ENCODE measurements at places on chromosomes 5 and 9. TPM values are rescaled to one million over a fixed set of nuclear protein-coding genes. Genes with fewer than 3 reads are reported as not detected.

GGTA1 gene
- 7.9 TPM for total RNA-seq

TYRP1 gene
- 0.19 TPM for total RNA-seq

UGT3A2 gene
- total RNA-seq = 6.8 TPM

ERCC8 gene
- 17.9 TPM for total RNA-seq

VCAN gene
- 15.0 TPM for total RNA-seq

NTRK2 gene
- 5.0 TPM for total RNA-seq

SHISAL2B gene
- total RNA-seq = not detected

IGFBPL1 gene
- total RNA-seq = 6.0 TPM

SLC46A2 gene
- 24.6 TPM for total RNA-seq

LCN1 gene
- 0.19 TPM for total RNA-seq

DNA sequence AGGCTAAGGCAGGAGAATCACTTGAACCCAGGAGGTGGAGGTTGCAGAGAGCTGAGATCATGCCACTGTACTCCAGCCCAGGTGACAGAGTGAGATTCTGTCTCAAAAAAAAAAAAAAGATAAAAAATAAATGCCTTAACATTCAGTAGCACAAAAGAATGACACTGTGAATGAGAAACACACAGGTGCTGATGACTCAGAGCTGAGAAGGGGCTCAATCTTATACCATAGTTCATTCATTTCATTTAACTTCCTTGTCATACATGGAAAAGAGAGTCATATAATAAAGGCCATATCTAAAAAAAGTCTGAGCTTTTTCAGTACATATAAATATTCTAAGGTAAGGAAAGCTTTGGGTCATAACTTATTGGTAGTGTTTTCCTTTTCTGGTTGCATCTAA, 40.6 kb downstream of the WWC1 start:
- no peaks in the 10 kb centered on the region for H3K4me1 ChIP-seq
- no peaks in the 10 kb centered on the region for H3K36me3 ChIP-seq
- H3K27ac ChIP-seq = no peak overlapping the region
- no peak overlapping the region for H3K4me3 ChIP-seq
- no peak for DNase-seq

DNA sequence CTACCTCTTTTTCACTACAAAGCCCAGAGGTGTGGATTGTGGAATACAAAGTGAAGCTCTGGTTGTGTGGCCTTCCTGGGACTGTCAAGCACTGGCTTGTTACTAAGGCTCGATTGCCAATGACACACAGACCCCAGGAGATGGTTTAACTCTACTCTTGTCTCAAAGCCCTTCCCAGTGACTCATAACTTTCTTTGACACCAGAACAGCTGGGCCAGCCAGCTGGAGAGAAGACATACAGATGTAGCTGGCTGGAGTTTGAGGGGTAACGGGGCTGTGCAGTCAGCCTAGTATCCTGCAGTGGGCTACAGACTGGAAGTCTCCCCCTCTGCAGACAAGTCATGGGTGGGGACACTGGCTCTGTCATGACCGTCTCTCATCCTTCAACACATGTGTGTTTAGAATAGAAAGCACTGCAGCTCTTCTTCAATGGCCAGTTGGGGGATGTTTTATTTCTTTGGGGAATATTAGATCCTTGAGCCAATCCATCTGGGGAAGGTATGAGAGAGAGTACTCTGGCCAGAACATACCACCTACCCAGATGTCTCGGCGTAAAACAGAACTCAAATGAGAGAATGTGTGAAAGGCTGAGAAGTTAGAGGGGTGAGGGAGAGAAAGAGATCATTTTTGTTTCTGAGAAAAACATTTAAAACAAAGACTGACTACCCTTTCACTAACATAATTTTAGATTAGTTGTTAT, 53.3 kb downstream of the SEMA6A start:
- DNase-seq = no peak
- H3K36me3 ChIP-seq = no peaks in the 10 kb centered on the region
- H3K27ac ChIP-seq = no peak overlapping the region
- no peak overlapping the region for H3K4me3 ChIP-seq
- no peaks in the 10 kb centered on the region for H3K27me3 ChIP-seq
- H3K4me1 ChIP-seq = no peaks in the 10 kb centered on the region

DNA sequence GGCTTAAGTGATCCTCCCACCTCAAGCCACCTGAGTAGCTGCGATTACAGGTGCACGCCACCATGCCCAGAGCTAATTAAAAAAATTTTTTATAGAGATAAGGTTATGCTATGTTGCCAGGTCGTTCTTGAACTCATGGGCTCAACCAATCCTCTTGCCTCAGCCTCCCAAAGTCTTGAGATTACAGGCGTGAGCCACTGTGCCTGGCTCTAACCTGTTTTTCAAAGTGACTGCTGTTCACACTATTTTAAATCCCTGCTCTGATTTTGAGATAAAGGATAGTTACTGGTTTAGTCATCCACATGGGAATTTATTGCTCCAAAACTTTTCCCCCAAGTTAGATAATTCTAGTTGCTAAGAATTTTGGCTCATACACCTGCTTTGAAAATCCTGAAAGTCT, 48.2 kb upstream of the MTMR12 start:
- no peaks in the 10 kb centered on the region for H3K4me1 ChIP-seq
- DNase-seq = no peak
- H3K27me3 ChIP-seq = no peaks in the 10 kb centered on the region
- H3K27ac ChIP-seq = no peak overlapping the region
- no peak overlapping the region for H3K4me3 ChIP-seq

GRCh38 chr5:95664204-95664786, 17.7 kb downstream of the RFESD start:
- H3K36me3 ChIP-seq = no peaks in the 10 kb centered on the region
- H3K27ac ChIP-seq = no peak overlapping the region
- H3K27me3 ChIP-seq = no peaks in the 10 kb centered on the region
- H3K4me3 ChIP-seq = no peak overlapping the region
- DNase-seq = no peak

DNA sequence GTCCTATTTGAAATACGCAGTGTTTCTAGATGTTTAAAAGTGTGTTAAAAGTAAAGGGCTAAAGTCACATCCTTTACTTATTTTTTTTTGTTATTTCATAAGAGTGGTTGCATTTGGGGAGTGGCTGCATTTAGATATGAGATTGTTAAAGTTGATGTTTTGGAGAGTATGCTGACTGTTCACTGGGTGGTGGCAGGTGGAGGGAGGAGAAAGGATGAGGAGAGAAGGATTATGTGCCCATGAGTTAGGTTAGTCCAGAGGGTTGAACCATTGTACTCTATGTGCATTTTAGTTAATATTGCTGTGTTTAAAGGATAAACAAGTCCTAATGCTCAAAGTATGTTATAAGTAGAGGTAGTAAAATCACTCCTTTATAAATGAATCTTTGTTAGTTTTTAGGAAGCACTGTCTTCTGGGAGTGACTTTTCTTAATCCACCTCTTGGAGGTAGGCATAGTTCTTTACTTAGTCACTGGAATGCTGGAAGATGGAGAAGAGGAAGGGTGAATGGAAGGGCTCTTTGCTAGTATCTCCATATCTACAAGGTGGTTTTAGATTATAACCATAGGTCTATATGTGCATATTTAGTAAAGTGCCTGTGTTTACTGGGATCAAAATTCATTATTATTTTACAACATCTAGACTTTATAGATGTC, 332.3 kb downstream of the NPR3 start:
- no peak for DNase-seq
- H3K36me3 ChIP-seq = no peaks in the 10 kb centered on the region
- no peak overlapping the region for H3K4me3 ChIP-seq
- no peak overlapping the region for H3K27ac ChIP-seq

DNA sequence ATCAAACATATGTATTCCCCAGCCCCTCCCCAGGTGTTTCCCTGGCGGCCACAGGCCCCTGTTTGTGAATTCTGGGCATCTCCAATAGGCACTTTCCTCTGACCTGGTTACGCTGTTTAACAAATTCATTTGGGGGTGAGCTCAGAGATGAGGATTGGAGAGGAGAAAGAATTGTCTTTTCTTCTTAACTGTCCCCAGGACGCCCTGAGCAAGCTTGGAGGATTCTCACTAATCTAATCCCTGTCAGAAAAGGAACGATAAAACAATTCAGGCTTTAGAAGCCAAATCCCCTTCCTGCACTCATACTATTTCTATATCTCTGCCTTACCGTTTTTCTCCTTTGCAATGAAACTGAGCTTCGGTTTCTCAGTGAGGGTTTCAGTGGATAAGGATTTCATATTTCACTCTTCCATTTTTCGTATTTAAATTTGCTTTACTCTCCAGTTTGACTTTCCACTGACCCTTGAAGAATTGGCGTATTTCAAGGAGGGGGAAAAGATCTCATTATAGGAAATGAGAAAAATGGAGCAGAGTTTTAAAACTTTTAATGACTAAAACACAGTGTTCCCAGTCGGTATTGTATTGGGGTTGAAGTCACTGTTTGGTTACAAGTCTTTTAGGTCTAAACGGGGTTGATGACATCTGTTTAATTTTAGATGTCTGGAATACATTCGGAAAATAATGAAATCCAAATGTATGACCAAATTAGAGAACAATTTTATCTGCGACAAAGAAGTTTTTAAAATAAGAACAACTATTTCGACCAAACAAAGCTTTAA, 180.1 kb downstream of the MACROH2A1 start:
- no peaks in the 10 kb centered on the region for H3K27me3 ChIP-seq
- H3K27ac ChIP-seq = no peak overlapping the region
- DNase-seq = no peak
- no peak overlapping the region for H3K4me3 ChIP-seq
- H3K36me3 ChIP-seq = no peaks in the 10 kb centered on the region

DNA sequence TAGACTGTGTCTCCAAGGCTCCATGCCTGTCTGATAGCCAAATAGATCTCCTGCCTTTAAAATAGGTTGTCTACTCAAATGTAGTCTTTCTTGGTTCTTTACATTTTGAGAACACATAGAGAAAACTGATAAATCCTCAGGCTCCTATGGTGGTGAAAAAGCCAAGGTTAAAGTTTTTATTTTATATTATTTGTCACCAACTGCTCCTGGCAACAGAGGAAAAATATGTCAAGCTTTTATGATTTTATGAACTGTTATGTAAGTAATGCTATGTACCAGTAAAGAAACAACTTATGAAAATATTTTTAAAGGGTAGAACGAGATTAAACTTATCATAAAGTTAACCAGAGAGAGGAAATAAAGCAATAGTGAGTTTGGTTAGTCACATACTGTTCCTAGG, 222.8 kb downstream of the NR2F1-AS1 start:
- no peak overlapping the region for H3K4me3 ChIP-seq
- no peaks in the 10 kb centered on the region for H3K36me3 ChIP-seq
- no peaks in the 10 kb centered on the region for H3K4me1 ChIP-seq
- no peak for DNase-seq

DNA sequence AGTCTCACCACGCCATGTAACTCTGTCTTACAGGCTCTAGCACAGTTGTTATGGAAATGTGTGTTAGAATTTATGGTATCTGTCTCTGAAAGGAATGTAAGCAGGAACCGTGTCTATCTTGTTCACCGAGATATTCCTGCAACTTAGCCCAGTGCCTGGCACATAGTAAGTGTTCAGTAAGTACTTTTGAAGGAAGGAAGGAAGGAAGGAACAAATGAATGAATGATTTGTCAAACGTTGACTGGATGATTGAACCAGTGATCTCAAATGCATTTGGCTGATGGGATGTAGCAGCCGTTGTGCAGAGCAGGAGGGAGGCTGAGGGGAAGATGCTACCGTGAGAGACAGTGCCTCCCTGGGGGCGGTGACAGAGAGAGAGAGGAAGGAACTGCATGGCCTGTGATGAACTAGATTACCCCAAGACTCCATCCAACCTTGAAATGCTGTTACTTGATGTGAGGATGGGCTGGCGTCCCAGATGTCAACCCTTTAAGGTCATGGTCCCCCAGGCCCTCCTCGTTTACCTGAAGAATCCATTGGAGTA, 47.5 kb upstream of the PPARGC1B start:
- H3K36me3 ChIP-seq = no peaks in the 10 kb centered on the region
- H3K27me3 ChIP-seq = no peaks in the 10 kb centered on the region
- H3K4me1 ChIP-seq = no peaks in the 10 kb centered on the region
- no peak overlapping the region for H3K27ac ChIP-seq
- no peak for DNase-seq

DNA sequence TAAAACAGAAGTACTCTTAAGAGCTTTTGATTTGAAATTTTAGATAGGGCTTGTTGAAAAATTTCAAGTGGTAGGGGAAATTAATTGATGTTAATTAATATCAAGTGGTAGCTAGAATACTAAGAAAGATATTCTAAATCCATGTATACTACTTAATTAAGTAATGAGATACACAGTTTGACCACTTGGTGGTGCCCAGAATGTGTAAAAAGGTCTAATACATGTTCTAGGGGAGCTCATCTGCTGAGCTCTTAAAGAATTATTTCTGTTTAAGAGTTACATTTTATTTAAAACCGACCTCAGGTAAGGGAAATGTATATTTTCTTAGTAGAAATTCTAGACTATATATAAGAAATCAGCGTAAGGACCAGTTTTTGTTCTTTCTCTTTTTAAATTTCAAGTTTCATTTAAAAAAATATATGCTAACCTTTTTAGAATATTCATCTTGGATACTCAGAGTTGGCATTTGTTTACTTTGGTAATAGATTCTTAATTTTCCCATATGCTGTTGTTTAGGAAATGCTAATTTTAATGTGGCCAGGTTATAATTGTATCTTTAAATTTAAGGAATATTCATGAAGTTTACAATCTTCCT, 61.5 kb downstream of the LNPEP start:
- no peaks in the 10 kb centered on the region for H3K27me3 ChIP-seq
- no peak overlapping the region for H3K27ac ChIP-seq
- DNase-seq = no peak

GRCh38 chr5:50301756-50302155, 139.3 kb downstream of the EMB start:
- no peak for DNase-seq
- no peak overlapping the region for H3K27ac ChIP-seq
- no peak overlapping the region for H3K4me3 ChIP-seq

GRCh38 chr5:6392561-6392960, 14.2 kb upstream of the MED10 start:
- H3K27ac ChIP-seq = no peak overlapping the region
- H3K36me3 ChIP-seq = no peaks in the 10 kb centered on the region
- no peaks in the 10 kb centered on the region for H3K4me1 ChIP-seq
- no peaks in the 10 kb centered on the region for H3K27me3 ChIP-seq
- no peak for DNase-seq
- H3K4me3 ChIP-seq = no peak overlapping the region

- no peaks in the 10 kb centered on the region for H3K27me3 ChIP-seq
- H3K36me3 ChIP-seq = no peaks in the 10 kb centered on the region
- no peaks in the 10 kb centered on the region for H3K4me1 ChIP-seq
- H3K27ac ChIP-seq = no peak overlapping the region
- no peak overlapping the region for H3K4me3 ChIP-seq
These were observed 265.8 kb upstream of the IRX4 start for GRCh38 chr5:2148312-2149194.

GRCh38 chr5:122129306-122129705, at the start of gene ZNF474:
Gene ZNF474, plus strand, starts transcription at chr5:122129546. Its CDS starts 22,445 bp downstream, at chr5:122151991.
- H3K27me3 ChIP-seq = no peaks in the 10 kb centered on the region
- DNase-seq = no peak
- H3K4me3 ChIP-seq = no peak within 1 kb of the TSS
- no peaks in the 10 kb centered on the region for H3K36me3 ChIP-seq
- no peaks in the 10 kb centered on the region for H3K4me1 ChIP-seq
